ENCODE measurements at places on chromosomes 4 and X. TPM values are rescaled to one million over a fixed set of nuclear protein-coding genes. Genes with fewer than 3 reads are reported as not detected.

DNA sequence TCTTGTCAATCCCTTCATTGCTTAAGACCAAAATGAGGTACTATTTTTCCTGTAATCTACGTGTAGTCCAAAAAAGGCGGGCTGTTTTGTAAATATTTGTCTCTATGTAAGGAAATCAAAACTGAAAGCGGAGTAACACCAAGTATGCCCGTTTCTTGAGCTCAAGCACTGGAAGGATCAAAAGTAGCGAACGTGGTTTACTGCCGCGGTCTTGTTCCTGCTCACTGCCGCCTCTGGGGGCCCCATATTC, 71.5 kb downstream of the AFF1 start:
- DNase-seq, result no peak

- peak; percentile 18 for DNase-seq
These were observed 647 bp downstream of the OPHN1 start for GRCh38 chrX:68432648-68433047.

DNA sequence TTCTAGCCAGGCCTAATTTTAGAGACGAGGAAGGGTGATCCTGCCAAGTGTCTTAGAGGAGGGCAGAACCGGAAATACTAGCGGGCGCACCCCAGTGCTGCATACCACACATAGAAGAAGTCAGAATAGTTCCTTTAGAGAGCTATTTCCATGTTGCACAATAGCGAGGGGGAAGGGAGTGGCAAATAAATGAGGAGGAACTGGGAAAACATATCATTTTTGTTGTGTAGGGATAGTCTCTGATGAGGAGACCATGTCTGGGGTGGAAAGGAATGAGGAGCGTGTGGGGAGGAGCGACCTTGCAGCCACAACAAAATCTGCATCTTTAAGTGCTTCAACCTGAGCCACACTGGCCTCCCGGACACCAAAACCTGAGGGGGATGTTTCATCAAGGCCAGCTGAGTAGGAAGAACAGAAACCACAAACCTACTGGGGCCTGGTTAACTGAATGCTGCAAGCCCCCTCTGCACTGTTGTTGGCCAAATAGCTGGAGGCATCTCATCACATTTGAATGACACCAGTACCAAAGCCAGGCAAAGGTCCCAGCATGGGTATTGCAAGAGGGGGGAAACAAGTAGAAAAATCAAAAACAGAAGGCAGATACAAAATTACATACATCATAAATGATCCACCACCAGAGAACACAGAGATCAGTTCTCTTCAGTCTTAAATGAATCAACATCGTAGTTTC, 26.7 kb upstream of the C1QTNF7 start:
- DNase-seq, result no peak

- DNase-seq, result no peak
These were observed 951 bp upstream of the ZNF518B start for GRCh38 chr4:10458177-10458576.

GRCh38 chr4:182307746-182308145, 64.5 kb downstream of the TENM3 start:
- DNase-seq, result no peak

DNA sequence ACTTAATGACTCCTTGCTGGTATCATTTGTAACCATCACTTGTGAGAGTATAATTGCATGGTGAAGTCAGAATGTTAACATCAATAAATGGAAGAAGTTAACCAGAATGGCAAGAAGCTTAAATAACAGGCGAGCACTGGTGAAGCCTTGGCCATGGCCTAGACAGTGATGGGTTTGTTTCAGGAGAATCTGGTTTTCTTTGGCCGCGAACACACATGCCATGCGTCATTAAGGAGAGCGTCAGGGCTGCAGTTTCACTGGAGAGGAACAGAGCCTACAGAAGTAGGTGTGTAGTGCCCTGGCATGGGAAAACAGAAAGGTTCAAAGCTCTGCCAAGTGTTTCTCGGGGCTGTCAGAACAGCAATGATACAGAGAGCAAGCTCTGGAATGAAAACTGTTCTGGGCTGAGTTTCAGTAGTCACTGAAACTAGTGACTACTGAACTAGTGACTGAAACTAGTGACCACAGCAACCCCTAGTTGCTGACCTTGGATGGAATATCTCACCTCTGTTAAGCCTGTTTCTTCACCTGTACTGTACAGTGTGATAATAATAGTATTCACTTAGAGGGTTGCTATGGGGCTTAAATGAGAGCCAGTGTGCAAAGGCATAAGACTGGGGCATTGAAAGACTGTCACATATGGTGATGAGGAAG, 93.8 kb downstream of the C4orf51 start:
- no peak for DNase-seq

GRCh38 chr4:124783847-124784246, 71.3 kb upstream of the ANKRD50 start:
- DNase-seq, result no peak

GRCh38 chrX:12999422-12999821, 24.5 kb downstream of the TMSB4X start:
- no peak for DNase-seq

GRCh38 chr4:8539661-8540060, 40.5 kb upstream of the GPR78 start:
- no peak for DNase-seq

Gene TRIM60
- polyA plus RNA-seq, result not detected

Gene RENBP
- not detected for polyA plus RNA-seq

Gene CACNA1F
- polyA plus RNA-seq, result not detected
